ENCODE measurements at places on chromosomes 5 and 9.

DNA sequence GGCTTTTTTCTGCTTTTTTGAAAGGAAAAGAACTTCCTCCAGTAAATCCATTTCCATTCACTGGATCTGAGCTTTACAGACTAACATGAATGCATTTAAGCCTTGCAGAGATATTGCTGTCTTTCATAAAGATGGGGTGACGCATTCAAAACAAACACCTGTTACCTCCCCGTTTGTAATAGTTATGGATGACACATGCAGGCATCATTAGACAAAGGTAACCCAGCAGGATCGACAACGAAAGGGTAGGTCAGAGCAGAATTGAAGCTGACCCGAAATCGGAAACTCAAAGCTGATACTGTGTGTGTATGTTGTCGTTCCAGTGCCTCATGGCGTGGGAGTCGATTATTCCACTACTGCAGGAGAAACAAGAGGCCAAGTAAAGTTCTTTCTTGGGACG is 22.2 kb downstream of the SLC46A2 start:
- no peak for DNase-seq

DNA sequence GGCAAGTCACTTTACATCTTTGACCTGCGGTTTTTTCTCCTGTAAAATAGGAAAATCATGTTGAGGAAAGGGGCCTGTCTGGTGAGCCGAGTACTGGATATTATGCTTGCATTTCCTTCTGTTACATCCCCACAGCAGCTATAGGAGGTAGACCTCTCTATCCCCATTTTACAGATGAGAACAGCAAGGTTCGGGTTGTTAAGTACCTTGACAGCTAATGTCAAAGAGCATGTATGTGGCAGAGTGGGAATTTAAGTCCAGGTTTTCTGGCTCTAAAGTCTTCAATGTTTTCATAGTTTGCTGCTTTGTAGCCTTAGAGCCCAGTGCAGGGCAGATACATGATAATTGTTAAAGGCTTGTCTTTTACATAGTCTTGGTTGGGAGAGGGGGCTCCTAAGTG is 2.8 kb downstream of the TMEM268 start:
- DNase-seq: no peak

GRCh38 chr9:19989213-19989612 is 200.4 kb upstream of the SLC24A2 start:
- no peak for DNase-seq

GRCh38 chr5:120605325-120606079 is 141.4 kb downstream of the PRR16 start:
- no peak for DNase-seq

- no peak for DNase-seq
Measured at GRCh38 chr5:75706775-75707174, 10.5 kb downstream of the POC5 start.

- DNase-seq: no peak
Measured at GRCh38 chr5:132760049-132760420, 12.8 kb downstream of the CCNI2 start.

DNA sequence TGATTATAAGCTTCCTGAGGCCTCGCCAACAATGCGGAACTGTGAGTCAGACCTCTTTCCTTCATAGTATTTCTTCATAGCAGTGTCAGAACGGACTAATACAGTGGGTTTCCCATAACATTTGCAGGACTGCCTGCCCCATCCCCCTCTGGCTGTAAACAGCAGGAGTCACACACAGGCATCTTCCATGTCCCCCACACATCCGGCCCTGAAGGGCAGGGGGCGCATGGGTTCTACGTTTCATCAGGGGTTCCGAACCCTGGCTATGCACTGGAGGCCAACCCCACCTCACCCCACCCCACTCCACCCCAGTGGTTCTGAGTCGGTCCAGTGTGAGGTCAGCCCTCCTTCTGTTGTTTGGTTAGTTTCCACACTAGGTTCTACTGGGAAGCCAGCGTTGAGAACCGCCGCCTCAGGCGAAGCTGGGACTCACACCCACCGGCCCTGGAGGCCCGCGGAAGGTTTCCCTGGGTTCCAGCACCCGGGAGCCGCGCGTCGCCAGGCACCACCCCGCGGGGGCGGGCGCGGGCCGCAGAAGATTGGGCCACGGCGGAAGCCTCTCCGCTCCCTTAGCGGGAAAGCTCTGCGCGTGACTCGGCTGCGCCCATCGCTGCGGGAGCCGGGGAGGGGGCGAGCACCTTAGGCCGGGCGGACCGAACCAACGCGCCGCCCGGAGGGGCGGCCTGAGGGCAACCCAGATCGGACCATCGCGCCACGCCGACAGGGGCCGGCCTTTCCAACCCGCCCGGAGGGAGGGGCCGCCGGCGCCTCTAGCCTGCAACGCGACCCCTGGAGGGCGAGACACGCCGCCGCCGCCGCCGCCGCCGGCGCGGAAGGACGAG is at the start of gene RUSC2:
RUSC2 (plus strand) TSS at position 799 of the 842 bp plus-strand sequence. CDS start 56,411 bp downstream, outside the sequence.
- DNase-seq: no peak

DNA sequence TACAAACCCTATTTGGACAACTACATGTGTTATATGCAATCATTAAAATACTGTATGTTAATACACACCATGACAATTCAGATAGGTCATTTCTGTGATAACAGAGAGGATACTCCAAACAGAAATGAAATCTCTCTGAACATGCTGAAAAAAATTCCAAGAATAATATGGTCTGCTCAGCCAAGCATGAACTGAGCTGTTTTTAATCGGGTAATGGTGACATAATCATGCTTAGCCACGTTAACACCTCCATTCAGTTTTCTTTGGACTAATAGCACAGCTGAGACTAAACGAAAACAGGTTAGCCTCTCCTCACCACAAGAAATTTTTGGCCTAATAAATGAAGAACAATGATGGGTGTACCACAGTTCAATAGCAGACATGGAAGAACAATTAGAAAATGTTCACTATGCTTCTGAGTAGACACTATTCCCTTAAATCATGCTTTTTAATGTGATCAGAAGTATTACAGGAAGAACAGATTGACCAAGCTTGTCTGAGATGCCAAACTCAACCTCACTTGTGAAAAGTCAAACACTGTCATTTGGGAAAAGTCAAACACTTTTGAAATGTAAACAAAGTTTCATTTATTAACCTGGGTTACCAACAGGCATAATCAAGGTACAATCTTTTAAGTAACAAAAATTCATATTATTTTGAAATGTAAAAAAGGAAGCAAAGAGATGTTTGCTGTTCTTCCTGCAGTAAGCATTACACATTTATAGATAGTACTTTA is 19.4 kb downstream of the RAB14 start:
- no peak for DNase-seq

GRCh38 chr5:147170603-147171002 is 64.2 kb upstream of the STK32A start:
- DNase-seq: no peak

- DNase-seq: no peak
Measured at GRCh38 chr5:139650031-139650688, 2.0 kb downstream of the CXXC5 start.

DNA sequence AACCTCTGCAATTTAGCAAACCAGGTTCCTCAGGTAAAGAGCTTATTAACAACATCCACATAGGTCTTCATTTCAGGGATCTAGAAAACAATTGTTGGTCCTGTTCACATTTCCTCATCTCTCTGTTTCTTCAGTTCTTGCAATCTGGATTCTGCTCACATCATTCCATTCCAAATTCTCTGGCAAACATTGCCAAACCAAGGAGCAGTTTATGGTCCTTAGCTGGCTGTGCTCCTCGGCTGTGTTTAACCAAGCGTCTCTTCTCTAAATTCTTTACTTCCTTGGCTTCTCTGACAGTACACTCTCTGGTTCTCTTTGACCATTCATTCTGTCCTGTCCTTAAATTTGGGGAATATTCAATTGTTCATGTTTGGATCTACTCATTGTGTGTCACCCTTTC is 65.8 kb upstream of the RANBP3L start:
- no peak for DNase-seq

DNA sequence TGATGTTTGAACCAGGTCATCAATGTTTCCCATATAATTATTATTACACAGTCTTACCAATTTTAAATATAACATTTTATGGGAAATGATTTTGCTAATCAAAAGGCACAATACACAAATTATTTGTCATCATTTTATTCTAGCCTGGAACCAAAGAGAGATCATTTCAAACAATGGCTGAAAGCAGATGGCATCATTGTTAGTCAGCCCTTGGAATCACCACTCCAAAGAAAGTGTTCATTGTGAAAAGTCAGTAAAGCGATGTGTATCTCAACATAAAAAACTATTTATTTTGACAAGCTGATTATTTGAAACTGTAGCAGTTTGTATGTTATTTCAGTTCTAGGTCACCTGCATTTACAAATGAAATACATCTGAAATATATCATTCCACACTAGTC is 1068.7 kb downstream of the CDH12 start:
- DNase-seq: no peak

Measured in T follicular helper cell (primary cell).